ENCODE measurements at places on chromosomes 12 and 14.

GRCh38 chr12:5907807-5908206 lies 37.3 kb downstream of the ANO2 start:
- no peak for DNase-seq

DNA sequence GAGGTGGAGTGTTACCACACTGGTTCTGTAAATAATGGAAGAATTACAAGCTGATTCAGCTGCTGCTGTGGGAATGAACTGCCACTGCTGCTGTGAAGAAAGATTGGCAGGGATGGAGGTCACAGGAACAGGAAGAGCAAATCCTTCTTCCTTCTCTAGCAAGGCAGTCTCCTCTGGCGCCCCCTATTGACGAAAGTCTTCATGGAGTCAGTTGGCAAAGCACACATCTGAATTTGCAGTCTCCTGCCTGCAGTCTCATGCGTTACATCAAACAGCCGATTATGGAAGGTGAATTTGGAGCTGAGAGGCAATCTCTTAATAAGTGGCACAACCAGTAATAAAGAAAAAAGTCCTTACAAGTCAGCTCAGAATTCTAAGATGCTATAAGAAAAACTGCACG lies 106.0 kb upstream of the TMTC1 start:
- DNase-seq: peak; percentile 29

DNA sequence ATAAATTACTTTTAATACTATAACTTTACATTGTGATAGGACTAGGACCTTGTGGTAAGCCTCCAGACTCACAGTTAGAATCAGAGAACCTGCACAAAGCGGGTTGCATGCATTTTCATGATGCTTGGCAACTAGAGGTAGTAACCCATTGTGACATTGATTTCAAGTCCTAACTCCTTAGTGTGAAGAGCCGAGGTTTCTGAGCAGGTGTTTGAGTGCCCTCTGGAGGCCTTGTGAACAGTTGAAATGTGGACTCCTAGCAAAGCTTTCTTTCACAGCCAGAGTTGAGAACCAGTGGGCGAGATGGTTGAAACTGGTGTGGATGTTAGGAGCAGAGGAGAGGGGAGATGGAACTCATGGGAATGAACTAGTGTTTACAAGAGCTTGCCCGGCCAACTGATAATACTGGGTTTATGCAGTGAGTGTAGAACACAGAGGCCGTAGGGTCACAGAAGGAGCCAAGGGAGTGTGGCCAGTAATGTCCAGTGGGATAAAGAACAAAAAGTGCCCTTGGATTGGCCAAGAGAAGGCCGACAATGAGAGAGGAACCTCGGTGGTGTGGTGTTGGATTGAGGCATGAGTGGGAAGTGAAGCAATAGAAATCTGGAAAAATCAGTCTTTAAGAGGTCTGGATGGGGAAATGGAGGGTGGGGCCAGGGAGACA lies 10.9 kb downstream of the ZNF664 start:
- DNase-seq: peak; percentile 61

DNA sequence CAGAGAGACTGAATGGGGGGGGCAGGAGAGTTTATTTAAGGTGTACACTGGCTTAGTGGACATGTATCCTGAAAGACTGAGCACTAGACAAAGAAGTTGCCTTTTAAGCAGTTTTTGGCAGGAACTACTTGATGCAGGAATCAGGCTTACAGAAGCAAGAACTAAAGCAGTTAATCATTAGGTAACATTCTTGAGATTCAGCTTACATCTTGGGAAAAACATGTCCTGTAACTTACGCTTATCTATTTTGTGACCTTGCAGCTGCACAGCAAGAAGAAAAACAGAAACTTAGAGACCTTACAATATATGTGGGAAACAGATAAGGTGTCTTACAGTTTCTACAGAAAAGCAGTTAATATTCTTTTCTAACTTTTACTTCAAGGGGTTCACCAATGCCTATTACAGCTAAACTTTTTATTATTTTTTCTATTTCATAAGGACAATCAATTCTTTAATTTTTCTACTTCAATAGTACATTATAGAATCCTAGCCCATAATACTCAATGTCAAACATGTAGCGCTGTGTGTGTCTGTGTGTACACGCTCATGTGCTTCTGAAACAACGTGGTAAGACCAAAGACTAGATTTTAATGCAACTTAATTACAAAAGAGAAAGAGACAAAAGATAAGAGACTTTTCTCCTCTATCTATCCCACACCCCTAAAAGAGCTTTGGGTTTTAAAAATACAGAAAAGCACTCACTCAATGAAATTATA lies 276.9 kb downstream of the PRKD1 start:
- DNase-seq: no peak

DNA sequence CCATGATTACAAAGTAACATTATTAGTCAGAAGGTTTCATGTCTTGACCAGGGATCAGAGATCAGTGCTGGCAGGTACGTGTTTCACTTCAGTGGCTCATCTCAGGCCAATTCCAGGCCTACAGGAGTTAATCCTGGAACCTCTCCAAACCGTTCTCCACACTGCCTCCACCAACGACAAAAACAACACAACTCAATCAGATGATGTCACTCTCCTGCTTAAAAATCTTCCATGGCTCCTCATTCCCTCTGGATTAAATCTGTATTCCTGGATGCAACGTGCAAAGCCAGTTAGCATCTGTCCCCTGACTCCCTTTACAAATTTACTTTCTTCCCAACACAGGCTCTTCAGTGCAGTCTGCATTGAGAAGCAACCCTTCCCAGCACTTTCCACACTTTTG lies 34.3 kb upstream of the TXNRD1 start:
- no peak for DNase-seq

GRCh38 chr12:62647586-62647985 lies 181.0 kb downstream of the MON2 start:
- DNase-seq: no peak

DNA sequence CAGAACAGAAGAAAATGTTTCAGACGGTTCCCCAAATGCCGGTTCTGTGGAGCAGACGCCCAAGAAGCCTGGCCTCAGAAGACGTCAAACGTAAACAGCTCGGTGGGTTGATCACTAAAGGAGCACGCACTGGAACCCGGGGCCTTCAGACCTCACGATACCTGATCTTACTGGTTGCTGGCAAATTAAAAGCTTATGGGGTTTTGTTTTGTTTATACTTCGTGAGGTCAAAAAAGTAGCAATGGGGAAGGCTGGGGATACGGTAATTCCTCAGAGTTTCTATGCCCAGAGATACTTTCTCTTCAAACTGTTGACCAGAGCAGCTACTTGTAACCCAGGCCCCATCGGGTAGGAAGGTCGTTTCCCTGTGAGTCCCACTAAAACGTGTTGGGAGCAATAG lies 1.7 kb downstream of the CDKN1B start:
- DNase-seq: peak; percentile 11

- DNase-seq: no peak
Observed at GRCh38 chr14:68848253-68848652, 55.4 kb upstream of the ZFP36L1 start.

- DNase-seq: no peak
Observed at GRCh38 chr12:96314723-96315122, 85.5 kb downstream of the CDK17 start.

GRCh38 chr12:25997201-25997963 lies 38.9 kb downstream of the RASSF8 start:
- DNase-seq: no peak
